Occipital lobe (tissue), 3 donors: ENCODE measurements at places on chromosomes 11 and 22.

DNA sequence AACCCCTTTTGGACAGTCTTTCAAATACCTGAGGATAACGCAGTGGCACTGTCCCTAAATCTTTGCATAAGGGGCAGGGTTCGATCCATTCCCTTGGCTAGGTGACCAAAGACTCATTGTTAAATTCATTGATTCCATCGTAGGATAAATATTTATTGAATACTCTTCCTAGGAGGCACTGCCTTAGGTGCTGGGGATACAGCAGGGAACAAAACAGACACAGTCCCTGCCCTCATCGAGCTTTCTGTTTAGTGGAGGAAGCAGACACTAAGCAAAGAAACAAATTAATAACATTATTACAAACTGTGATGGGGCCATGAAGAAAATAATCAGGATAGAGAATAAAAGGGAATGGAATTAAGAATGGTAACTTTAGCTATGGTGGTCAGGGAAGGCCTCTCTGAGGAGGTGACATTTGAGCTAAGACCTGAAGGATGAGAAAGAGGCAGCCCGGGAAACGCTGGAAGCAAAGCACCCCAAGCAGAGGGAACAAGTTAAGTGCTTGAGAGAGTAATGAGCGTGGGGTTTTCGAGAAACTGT, 689 bp downstream of the B3GAT3 start:
- no peak for DNase-seq

- DNase-seq = no peak
Observed at GRCh38 chr11:41897991-41898390, 438.5 kb upstream of the LRRC4C start.

- peak; percentile 26 for DNase-seq
Observed at GRCh38 chr11:2156416-2157182, 4.4 kb downstream of the INS start.

DNA sequence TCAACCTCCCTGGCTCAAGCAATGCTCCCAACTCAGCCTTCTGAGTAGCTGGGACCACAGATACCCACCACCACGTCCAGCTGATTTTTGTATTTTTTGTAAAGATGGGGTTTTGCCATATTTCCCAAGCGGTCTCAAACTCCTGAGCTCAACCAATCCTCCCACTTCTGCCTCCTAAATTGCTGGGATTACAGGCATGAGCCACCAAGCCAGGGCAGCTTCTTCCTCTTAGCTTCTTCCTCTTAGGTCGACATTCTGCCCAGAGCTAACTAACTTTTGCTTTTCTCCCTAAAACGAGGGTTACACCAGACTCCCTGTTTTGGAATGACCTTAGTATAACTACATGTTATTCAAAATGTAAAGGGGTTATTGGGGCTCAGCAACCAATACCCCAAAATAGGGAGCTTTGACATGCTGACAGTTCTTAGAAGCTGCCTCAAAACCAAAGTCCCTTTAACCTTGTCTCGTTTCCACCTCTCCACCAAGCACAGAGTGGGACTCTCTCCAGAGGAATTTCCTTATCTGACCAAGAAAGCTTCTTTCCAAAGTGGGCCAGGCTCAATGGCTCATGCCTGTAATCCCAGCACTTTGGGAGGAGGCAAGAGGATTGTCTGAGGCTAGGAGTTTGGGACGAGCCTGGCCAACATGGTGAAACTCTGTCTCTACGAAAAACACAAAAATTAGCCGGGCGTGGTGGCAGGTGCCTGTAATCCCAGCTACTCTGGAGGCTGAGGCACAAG, 7.0 kb downstream of the HPS5 start:
- DNase-seq = no peak

DNA sequence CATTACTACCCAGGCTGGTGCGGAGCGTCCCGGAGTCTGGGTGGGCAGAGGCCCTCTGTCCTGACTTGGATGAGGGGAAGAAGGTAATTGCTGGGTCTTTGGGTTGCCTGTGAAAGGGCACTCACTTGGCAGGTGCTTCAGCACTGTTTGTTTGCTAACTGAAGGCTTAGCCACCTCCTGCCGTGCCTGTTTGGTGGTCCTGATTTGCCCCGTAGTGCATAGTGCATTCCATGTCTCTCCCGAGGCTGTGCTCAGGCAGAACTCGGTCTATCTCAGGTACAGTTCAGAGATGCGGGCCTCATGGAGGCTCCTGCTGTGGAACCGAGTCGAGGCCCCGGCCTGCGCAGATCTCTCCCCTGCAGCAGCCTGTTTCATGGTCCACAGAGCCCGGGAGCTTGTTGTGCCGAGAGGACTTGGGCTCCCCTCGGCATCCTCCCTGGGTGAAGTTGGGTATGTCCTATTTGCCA, 146.2 kb downstream of the TBC1D22A start:
- no peak for DNase-seq

DNA sequence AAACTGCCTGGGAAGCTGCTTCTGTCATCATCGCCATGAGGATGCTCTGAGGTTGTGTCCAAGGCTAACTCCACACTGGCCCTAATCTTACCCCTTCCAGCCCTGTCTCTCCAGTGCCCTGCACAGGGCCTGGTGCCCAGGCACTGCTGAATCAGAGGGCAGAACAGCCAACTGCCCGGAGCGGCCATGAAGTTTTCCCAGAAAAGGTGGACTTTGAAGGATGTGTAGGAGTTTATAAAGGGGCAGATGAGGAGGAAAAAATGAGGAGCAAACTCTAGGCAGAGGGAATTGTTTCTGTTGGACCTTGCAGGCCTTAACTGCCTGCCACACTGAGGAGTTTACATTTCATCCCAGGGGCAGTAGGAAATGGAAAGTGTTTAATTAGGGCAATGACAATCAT, 39.4 kb upstream of the TCF20 start:
- no peak for DNase-seq

DNA sequence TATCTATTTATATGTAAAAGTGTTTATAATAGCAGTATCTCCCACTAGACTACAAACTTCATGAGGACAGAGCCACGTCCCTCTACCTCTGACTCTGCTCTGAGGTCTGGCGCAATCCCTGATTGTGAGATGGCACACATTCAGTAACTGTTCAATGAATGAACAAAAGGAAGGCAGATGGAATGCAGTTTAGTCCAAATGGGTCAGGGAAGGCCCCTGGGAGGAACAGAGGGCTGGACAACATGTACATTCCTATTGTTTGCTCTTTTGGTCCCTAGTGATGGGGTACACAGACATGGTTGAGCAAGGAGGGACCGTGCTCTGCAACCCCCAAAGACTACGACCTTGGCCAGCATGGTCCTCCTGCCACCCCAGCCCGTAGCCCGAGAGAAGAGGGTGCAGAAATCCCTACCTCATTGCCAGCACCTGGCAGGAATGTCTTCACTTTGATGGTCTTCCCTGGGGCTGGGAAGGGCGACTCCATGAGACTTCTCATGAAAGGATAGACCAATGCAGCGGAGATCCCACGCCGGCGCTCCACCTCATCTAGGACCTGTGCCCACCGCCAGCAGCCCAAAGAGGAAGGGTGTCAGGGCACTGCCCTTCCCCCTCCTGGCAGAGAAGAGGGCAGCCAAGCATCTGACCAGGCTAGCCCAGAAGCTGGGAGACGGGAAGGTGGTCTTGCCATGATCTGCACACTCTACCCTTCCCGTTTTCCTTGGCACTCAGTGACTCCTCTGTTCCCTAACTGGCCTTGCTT, 24.3 kb downstream of the RPL27A start:
- DNase-seq = no peak

GRCh38 chr22:39748877-39749276, 144.7 kb downstream of the ENTHD1 start:
- no peak for DNase-seq

GRCh38 chr22:45462034-45462655, 40.5 kb upstream of the FBLN1 start:
- DNase-seq = no peak

GRCh38 chr22:48088926-48089536, 1326.6 kb downstream of the TBC1D22A start:
- DNase-seq = no peak

DNA sequence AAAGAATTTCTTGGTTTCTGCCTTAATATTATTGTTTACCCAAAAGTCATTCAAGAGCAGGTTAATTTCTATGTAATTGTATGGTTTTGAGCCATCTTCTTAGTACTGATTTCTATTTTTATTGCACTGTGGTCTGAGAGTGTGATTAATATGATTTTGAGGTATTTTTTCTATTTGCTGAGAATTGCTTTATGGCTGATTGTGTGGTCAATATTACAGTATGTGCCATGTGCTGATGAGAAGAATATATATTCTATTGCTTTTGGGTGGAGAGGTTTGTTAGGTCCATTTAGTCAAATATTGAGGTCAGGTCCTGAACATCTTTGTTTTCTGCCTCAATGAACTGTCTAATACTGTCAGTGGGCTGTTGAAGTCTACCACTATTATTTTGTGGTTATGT, 20.7 kb upstream of the RAB38 start:
- DNase-seq = no peak
